ENCODE measurements at places on chromosomes 5 and 9.

DNA sequence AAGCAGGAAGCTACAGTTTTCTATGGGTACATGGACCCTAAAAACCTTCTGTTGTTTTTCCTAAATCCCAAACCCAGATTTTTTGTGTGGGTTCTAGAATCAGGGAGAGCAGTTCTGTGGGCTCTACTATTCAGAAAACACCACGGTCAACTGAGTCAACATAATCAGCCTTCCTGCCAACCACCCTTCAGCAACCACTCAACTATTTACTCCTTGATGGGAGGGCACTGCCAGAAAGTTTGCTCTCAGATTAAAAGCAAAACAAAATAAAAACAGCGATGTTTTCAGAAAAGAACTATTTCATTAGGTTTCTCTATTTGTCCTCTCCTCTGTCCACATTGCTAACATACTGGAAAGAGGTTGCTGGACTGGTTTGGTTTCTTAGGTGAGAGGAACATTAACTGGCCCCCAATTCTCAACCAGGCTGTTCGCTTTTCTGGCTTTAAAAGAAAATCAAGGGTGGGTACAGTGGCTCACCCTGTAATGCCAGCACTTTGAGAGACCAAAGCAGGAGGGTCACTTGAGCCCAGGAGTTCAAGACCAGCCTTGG is 72.3 kb downstream of the GCNT1 start:
- no peak for DNase-seq

GRCh38 chr5:97836816-97837215 is 653.8 kb upstream of the RIOK2 start:
- no peak for DNase-seq

GRCh38 chr9:78994471-78994870 is 577.3 kb upstream of the TLE4 start:
- DNase-seq = no peak

DNA sequence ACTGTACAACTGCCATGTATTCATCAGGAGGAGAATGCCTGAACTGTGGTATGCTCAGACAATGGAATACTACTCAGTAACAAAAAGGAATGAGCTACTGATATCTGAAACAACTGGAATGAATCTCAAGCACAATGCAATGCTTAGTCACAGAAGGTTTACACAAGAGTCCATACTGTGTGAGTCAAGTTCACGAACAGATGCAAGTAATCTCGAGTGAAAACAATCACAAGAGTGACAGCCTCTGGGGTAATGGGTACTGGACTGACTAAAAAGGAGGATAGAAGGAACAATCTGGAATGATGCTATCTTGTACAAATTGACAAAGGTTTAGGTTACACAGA is 19.5 kb upstream of the GOLGA1 start:
- DNase-seq = no peak

- peak; percentile 36 for DNase-seq
These were observed at the start of gene PBX3 for GRCh38 chr9:125747053-125747764. PBX3 (plus strand) TSS chr9:125747373.

DNA sequence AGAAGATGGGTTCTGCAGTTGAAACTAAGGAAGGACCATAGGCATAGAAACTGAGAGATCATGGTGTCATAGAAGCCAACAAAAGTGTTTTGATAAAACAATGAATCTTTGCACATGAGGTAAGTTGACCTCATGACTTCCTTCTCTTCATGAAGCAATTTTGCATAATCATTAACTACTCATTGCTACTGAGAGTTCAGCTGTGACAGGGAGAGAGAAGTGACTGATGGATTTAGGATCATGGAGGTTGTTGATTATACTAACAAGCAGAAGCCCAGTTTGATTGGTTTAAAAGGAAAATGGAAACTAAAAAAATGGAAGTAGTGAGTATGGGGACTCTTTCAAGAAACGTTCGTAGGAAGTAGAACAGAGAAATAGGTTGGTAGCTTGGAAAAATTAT is 51.2 kb downstream of the PARP8 start:
- no peak for DNase-seq

GRCh38 chr5:33363537-33363936 is 77.2 kb upstream of the TARS1 start:
- DNase-seq = no peak

DNA sequence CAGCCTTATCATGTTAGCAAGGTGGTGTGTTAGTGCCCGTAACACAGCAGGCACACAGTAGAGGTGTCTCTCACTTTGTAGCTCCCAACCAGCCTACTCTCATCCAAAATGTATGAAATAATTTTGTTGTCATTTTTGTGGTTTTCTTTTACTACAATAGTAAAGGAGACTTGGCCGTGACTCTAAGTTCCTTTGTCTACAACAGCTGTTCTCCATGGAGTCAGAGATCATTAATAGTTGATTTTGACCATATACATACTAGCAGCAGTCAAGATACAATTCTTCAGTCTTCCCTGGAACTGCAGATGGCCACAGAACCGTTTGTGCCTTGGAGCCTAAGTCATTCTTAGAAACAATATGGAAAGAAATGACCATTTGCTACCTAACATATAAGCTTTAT is 567.1 kb downstream of the TLR4 start:
- no peak for DNase-seq

DNA sequence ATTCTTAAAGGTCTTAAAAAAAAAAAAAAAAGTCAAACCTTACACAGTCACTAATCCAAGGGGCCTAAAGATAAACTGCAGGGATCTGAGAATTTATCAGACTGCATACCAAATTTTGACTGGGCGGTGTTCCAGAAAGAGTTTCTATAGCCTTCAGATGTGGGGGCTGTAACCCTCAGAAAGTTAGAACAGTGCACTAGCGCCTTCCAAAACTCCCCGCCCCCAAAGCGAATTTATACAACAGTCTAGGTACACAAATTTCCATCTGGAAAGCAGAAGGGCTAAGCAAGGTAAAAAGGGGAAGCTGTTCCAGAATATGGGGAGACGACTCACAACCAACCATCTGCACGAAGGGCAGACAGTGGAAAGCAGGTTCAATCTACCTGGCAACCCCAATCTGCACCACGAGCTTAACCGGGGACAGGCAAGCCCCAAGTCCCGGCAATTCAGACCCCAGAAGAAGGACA is 813 bp downstream of the ERMP1 start:
- no peak for DNase-seq

DNA sequence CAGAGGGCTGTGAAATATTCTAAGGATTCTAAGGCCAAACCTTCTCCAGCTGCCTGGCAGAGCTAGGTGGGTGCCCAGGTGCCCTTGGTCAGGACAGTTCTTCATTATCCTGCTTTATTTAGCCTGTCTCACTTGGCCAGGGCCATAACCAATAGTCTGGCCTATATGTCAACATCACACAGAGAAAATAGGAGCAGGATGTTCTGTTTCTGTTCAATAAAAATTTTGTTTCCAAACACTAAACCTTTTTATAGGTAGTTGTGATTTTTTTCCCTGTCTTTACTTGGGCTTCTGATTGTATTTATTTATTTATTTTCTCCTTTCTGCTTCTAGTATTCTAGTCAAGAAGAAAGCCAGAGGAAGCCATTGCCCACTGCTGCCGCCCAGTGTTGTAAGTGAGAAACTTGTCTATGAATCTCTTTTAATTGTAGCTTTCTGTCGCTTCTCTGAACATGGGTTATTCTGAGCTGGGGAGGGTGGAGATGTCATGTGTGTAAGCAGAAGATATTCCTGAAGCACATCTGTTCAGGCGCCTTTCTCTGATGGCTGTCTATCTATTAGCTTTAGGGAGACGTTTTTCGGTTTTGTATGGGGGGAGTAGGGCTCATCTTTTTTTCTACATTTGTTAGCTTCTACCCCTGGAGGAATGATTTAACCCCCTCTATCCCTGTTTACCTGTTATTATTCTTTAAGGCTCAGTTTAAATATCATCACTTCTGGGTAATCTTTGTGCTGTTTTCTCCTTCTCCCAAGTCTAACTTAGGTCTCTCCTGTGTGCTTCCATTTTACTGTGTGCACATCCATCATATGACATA is 97.1 kb downstream of the UNC13B start:
- DNase-seq = peak; percentile 5

DNA sequence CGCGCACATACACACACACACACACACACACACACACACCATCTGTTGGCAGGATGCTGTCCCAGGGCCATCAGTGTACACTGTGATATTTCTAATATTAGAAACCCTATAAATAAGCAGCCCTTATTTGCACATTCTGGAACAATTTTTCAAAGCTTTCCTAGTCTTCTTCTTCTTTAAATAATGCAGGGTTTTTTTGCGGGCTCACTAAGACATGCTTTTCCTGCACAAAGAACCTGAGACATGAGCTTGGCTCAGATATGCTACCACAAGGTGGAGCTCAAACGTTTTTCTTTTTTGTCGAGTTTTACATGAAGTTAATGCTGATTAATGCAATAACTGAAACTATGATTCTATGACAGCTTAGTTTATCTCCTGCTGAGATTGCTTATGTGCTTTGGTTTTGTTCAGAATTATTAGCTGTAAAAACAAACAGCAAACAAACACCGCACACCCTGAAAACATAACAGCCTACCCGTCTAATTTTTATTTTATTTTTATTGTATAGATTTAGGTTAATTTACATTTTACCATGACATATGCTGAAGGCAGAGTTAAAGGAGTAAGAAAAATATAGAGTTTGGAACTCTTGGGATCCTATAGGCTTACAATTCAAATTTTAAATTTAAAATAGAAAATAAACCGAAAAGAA is 95.8 kb downstream of the ALDH1A1 start:
- no peak for DNase-seq

- no peak for DNase-seq
These were observed 91.2 kb downstream of the RFX3 start for GRCh38 chr9:3434594-3434993.

- no peak for DNase-seq
These were observed 264.2 kb upstream of the DAPK1 start for GRCh38 chr9:87233431-87233830.

DNA sequence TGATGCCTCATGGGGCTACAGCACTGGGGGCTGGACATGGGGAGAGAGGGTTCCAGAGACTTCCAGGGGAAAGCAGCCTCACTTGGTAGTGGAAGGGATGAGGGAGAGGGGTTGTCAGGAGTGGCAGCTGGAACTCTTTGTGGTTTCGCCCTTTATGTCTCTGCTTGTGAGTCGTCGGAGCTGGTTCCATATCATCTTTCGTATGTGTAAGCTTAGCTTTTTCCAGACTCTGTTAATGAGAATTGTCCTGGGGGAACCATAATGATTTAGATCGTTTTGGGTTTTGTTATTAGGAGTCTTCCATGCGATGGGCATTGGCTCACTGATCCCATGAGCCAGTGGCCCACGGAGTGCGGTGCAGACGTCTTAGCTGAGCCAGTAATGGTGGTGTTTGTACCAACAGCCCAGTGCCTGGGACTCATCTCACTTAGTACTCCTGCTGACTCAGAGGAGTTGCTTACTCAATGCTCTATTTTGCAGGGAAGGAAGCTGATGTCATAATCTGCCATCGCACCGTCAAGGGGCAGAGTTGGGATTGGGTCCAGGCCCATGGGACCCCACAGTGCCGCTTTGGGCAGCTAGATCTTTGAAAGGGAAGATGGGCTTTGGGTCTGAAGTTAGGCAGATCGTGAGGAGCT is 48.5 kb downstream of the NEK6 start:
- no peak for DNase-seq

- no peak for DNase-seq
These were observed 63.3 kb downstream of the CARTPT start for GRCh38 chr5:71782393-71782770.

GRCh38 chr5:138648841-138649240 is 73.6 kb upstream of the HSPA9 start:
- no peak for DNase-seq

- DNase-seq = no peak
These were observed 60.5 kb upstream of the FAM120A start for GRCh38 chr9:93390953-93391515.

- DNase-seq = no peak
These were observed 70.3 kb downstream of the TEK start for GRCh38 chr9:27179245-27179865.

- no peak for DNase-seq
These were observed 764 bp downstream of the ANKRA2 start for GRCh38 chr5:73564675-73565074.

GRCh38 chr5:179974946-179975712 is 67.4 kb upstream of the TBC1D9B start:
- DNase-seq = no peak

- DNase-seq = no peak
These were observed 64.9 kb downstream of the ZNF354C start for GRCh38 chr5:179124853-179125788.

DNA sequence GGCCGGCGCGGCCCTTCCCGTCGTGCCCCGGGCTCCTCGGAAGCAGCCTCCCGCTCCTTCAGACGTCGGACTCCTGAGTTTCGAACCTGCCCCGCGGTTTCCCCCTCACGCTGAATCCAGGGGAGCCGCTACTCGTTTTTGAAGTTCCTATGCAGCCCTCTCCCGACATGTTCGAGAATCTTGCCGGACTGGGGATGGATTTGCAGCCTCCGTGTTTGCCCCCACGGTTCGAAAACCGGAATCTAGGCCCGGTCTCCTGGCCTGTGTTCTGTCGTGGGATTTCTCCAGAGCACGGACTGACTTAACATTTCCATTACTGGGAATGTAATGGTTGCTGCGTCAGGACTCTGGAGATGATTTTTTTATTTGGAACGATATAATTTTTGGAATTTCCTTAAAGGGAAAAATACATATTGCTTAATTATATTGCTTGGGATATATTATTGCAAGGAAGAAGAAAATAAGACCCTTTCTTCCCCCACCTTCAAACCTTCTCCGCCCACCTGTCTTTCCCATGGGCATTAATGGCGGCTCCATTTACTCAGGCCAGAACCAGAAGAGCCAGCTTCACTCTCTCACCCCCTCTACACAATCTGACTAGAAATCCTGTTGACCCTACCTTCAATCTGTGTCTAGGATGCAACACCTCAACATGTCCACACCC is 8.5 kb upstream of the MGAT1 start:
- no peak for DNase-seq

- DNase-seq = no peak
These were observed 4.5 kb downstream of the TSTD2 start for GRCh38 chr9:97628668-97629067.

- no peak for DNase-seq
These were observed 118.7 kb downstream of the LPAR1 start for GRCh38 chr9:110919609-110920008.

- no peak for DNase-seq
These were observed 36.4 kb upstream of the CPEB4 start for GRCh38 chr5:173851595-173852243.

- no peak for DNase-seq
These were observed 396.6 kb upstream of the ZNF608 start for GRCh38 chr5:125143011-125143410.

DNA sequence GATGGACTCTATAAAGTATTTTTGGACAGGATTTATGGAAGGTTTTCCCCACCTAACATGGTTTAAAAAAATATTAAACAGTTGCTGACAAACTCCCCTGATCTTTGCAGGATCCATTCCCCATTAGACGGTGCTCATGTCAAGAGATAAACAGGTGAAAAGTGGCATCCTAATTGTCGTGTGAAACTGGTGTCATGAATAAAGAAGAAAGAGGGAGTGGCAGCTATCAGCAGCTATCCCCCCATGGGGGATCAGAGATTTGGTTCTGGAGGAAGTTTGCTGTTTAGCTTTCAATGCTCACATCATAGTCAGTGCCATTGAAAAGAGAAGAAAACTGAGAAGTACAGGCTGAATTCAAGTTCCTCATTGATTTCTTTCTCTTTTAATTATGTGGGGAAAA is 329.3 kb upstream of the BRINP1 start:
- DNase-seq = no peak

GRCh38 chr9:15317836-15318235 is 10.8 kb upstream of the TTC39B start:
- no peak for DNase-seq

- DNase-seq = peak; percentile 63
These were observed 637 bp upstream of the ERBIN start for GRCh38 chr5:65925601-65926275.

GRCh38 chr5:89268460-89268859 is 385.5 kb upstream of the MEF2C start:
- no peak for DNase-seq
